ENCODE measurements at places on chromosomes 7 and 10. TPM values are rescaled to one million over a fixed set of nuclear protein-coding genes. Genes with fewer than 3 reads are reported as not detected.

The TFEC gene
- total RNA-seq: 8.4 TPM

GRCh38 chr7:155798673-155799439, 13.4 kb downstream of the SHH start:
- no peak for DNase-seq

The CCDC172 gene
- total RNA-seq: not detected

The SYT15B gene
- 5.3 TPM for total RNA-seq

DNA sequence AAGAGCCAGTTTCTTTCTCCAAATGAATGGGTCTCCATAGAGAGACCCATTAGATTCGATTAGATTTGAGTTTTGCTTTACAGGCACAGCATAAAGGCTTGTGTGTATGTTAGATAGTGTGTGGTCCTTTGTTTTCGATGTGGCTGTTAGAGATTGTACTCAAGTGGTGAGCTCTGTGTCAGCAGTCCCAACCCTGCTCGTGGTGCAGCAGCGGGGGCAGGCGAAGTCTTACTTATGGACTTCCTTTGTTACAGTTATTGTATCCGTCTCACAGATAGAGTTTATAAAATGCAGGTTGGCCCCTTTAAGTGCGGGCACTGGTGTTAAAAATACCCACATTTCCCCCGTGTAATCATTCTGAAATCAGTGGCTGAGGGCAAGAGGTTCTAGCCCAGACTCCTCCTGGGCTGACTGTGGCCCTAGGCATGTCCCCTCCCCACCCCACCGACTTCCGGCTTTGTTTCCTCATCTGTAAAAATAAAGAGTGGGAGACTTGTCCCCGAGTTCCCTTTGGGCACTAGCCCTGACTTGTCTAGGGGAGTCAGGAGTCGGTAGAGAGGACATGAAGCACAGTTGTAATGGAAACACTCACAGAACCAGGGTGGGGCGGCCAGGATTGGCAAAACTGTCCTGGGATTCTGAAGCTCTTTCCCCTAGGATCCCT, 28.6 kb downstream of the MTURN start:
- DNase-seq: no peak

The TPK1 gene
- 13.3 TPM for total RNA-seq

The NRBF2 gene
- total RNA-seq: 13.1 TPM

DNA sequence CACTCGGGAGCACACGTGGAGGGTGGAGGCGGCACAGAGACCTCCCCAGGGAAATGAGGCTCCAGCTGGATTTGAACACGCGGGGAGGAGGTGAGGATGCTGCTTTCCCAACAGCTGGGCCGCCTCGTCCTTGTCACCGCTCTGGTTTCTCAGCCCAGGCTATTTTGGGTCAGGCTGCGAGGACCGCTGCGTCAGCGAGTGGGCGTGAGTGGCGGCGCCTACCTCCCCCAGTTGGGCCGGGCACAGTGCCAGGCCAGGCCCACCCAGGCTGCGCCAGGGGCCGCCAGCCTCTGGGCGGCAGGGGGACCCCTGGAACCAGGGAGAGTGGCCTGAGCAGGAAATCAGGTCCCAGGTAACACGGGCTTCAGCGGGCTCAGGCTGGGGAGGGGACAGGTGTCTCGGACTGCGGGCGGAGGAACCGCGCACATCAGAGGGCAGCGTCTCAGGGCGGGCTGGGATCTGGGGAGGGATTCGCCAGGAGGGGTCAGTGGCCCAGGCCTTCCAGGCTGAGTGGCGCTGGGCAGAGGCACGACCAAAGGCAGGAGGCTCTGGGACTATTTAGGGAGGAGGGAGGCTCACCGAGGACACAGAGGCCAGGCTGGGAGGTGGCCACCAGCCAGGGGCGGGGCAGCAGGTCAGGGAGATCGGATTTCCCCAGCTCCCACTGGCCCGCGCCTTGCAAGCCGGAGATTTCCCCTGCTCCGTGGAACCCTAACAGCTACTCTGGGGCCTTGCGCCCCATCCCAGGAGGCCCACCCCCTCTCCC, 125.2 kb upstream of the RET start:
- DNase-seq: no peak

DNA sequence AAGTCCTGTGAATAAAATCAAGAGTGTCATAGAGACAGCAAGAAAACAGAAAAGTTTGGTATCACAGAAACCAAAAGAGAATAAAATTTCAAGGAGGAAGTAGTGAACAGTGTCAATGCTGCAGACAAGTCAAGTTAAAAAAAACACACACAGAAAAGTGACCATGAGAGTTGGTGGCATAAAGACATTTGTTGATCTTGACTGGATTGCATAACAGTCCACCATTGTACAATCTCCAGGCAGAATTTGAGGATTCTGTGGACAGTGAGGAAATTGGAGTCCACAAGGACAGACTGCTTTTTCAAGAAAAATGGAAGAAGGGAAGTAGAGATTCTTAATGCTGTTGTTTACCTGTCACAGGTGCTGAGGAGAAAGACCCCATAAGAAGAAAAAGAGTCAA, 412.5 kb downstream of the PLXDC2 start:
- no peak for DNase-seq

- no peak for DNase-seq
Measured at GRCh38 chr7:5139998-5140397, 50.0 kb upstream of the WIPI2 start.

- DNase-seq: no peak
Measured at GRCh38 chr7:155939350-155939749, 127.1 kb upstream of the SHH start.

GRCh38 chr7:26538216-26538615, 246.6 kb downstream of the SNX10 start:
- no peak for DNase-seq

The NEBL gene
- 1.4 TPM for total RNA-seq

GRCh38 chr10:60957667-60958221, 13.8 kb upstream of the RHOBTB1 start:
- no peak for DNase-seq

DNA sequence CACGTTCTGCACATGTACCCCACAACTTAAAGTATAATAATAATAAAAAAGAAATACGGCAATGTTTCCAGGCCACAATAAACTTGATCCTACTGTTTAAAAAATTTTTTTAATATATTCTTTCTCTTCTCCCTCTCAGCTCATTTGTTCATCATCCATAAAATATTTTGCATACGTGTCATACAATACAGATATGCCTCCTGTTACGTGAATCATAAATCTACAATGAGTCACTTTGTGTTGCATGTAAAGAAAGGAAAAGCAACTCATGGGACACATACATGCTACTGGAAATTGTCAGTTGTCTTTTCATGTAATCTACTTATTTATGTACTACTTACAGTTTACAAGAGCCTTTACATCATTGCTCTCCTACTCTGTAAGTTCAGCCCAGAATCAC, 1.1 kb upstream of the TECTB start:
- no peak for DNase-seq

The NUTM2A gene
- 2.7 TPM for total RNA-seq

GRCh38 chr7:129523924-129524323, 21.6 kb downstream of the SMKR1 start:
- DNase-seq: no peak

DNA sequence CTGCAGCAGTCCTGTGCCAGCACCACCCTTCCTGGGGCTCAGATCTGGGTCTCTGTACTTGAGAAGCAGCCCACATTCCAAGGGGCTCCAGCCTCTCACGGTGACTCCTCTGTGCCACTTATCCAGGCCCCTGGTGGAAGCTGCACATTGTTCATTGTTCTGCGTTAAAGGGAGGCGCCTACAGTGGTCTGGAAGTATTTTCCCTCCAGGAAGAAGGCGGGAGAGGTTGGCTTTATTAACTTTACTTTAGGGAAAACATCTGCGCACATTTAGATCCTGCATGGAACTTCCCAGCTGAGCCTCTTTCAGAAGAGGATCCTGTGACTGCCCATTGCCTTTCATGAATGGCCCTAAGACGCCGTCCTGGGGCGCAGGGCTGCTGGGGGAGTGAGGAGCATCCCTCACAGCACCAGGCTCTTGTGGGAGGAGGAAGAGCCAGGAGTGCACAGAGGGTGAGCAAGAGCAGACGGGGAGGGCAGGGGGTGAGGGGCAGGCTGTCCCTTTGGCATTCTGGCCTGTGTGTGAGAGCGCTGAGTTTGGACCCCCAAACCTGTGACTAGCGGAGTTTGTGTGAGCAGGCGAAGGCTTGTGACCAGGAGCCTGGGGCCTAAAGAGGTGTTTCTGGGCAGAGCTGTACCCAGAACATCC, 98.6 kb upstream of the BTBD16 start:
- no peak for DNase-seq

DNA sequence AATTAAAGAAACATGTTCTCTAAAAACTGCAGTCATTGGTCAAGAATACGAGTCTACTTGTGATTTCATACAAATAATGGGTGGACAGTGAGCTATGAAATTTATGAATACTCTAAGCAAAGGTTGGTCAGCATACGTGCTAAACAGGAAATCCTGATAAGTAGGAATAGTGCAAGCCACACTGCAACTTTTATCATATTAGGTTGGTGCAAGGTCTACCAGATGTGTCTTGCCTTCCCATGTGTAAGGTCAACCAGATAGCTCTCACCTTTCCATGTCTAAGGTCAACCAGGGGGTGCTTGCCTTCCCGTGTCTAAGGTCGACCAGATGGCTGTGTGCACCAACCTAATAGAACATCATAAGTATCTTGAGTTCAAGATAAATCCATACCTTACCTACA, 2.0 kb upstream of the ITGB1 start:
- DNase-seq: no peak

DNA sequence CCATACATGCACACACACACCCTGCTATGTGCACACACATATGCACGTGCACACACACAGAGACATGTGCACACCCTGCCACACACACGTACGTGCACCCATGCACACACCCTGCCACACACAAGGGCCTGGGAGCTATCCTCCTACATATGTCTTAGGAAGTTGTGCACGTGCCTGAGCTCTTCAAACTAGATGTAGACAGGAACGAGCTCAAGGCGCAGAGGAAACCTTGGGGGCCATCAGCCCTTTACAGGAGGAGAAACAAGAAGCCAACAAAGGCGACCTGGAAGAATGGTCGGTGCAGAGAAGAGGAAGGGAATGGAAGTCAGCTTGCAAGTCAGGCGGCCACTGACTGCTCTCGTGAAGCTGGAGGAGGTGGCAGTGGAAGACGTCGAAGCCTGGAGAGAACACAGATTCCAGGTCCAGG, 58.7 kb downstream of the AOC1 start:
- no peak for DNase-seq

DNA sequence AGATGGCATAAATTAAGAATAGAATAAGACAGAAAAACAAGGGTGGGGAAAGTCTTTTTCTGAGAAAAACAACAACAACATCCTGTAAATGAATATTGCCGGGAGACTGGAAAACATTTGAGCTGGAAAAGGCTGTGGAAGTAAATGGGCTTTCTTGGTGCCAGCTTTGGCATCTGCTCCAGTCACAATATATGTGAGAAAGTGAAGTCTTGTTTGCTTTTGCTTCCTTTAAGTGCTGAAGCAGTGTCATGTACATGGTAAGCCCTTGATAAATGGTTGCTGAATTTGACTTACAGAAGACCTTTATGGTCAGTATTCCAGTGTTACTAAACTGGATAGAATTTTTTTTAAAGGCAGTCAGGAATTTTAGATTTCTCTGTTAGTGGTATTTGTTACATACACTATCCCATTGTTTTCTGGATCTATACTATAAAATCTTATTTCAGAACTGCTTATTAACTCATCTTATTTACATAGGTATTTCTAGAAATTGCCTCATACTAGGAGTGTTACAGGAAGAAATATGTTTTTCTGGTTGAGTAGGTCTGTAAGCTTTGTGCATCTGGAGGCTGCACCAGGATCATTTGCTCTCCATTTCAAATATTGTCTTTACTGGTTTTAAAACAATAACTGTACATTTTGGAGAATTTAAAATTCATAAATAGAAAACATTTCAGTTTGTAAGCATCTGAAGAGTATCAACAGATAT, 201.7 kb upstream of the FOXP2 start:
- no peak for DNase-seq

DNA sequence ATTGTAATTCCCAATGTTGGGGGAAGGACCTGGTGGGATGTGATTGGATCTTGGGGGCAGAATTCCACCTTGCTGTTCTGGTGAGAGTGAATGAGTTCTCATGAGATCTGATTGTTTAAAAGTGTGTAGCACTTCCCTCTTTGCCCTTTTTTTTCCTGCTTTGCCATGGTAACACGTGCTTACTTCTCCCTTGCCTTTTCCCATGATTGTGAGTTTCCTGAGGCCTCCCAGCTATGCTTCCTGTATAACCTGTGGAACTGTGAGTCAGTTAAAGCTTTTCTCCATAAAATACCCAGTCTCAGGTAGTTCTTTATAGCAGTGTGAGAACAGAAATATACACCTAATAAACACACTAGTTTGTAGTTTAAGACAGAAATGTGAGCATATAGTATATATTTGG, 166.8 kb upstream of the MAGI2 start:
- no peak for DNase-seq

The PLEKHS1 gene
- not detected for total RNA-seq

DNA sequence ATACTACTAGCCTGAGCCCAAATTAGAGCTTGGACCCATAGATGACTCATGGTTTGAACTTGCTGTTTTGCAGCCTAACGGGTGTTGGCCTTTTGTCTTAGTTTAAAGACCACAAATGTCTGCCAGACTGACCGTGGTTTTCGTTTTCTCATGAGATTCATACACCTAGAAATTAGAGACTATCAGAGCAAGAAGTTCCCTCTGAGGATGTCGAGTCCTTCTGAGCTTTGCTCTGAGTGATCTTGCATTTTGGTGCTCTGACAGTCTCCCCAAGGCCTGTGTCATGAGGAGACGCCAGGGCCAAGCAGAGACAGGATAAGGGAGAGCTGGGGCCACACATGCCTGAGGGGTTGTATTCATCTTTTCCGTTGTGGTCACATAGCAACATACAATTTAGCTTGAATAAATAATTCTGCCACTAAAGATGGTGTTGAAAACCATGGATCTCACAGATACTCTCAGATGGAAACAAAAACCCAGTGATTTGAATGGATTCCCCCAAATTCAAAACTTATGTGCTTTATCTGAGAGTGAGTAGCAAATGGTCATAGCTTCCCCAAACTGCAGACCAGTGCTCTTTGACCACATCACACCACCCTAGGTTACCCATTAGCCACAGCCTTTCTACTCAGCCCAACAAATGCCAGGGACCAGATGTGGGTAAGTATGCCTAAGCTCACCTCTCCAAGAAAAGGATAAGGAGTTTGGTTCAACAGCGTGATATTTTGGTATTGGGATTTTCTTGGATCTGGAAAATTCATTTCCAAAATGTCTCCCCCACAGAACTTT, 762.0 kb upstream of the IGFBP3 start:
- DNase-seq: no peak

GRCh38 chr10:30702860-30703259, 73.3 kb upstream of the LYZL2 start:
- no peak for DNase-seq

The TBATA gene
- total RNA-seq: not detected

- DNase-seq: no peak
Measured at GRCh38 chr10:92891885-92892690, 43.8 kb downstream of the EXOC6 start.

The TIMM23 gene
- total RNA-seq: 37.9 TPM

The SH2B2 gene
- 30.2 TPM for total RNA-seq
